ENCODE measurements at places on chromosomes 2 and 18. TPM values are rescaled to one million over a fixed set of nuclear protein-coding genes. Genes with fewer than 3 reads are reported as not detected.

DNA sequence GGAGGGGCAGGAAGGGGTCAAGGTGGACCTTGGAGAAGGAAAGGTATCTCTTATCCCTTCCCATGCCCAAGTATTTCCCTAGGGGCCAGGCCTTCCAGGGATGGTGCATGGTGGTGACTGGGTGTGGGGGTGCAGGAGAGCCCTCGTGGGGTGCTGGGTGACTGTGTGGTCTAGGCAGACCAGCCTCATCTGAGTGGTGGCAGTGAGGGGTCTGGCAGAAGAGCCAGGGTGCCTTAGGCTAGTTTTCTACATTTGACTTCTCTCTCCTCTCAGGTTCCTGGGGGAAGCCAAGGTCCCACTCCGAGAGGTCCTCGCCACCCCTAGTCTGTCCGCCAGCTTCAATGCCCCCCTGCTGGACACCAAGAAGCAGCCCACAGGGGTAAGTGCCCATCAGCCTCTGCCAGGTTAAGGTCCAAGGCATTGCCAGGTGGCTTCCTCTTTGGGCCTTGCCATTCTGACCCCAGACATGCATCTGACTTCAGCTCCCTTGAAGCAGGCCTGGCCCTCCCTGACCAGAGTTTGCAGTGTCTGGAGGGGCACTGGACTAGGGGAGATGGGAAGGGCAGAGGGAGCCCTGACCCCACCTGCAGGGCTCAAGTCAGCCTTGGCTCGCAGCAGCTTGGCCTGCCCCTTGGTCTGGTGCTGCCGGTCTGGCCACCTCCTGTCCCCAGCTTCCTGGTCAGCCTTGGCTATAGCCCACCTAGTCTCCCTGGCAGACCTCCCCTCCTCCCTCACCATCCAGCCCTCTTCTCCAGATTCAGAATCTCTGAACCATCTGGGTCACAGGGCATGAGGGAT is 49.8 kb downstream of the DYSF start:
- DNase-seq = no peak
- peak overlapping the region; percentile 62 for H3K27ac ChIP-seq
- H3K4me3 ChIP-seq = no peak overlapping the region
- peaks cover 3% of the 10 kb centered on the region for H3K4me1 ChIP-seq
- no peaks in the 10 kb centered on the region for H3K27me3 ChIP-seq
- H3K36me3 ChIP-seq = no peaks in the 10 kb centered on the region

DNA sequence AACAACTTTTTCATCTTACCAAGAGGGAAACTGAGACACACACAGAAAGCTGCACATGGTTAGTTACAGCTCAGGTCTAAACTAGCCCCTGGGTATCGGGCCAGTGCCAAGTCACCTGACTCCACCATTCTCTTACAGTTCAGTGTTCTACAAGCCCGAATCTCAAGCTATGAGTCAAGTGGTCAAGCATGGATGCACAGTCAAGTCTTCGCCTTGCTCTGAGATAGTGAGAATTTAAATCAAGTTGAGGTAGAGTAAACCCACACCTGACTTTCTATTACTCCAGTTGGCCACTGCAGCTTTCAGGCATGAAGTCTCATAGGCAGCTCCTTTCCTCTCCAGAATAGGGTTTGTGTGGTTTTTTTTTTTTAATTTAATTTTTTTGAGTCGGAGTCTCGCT is 34.5 kb upstream of the ARL5A start:
- DNase-seq = no peak
- no peak overlapping the region for H3K4me3 ChIP-seq
- no peak overlapping the region for H3K27ac ChIP-seq

DNA sequence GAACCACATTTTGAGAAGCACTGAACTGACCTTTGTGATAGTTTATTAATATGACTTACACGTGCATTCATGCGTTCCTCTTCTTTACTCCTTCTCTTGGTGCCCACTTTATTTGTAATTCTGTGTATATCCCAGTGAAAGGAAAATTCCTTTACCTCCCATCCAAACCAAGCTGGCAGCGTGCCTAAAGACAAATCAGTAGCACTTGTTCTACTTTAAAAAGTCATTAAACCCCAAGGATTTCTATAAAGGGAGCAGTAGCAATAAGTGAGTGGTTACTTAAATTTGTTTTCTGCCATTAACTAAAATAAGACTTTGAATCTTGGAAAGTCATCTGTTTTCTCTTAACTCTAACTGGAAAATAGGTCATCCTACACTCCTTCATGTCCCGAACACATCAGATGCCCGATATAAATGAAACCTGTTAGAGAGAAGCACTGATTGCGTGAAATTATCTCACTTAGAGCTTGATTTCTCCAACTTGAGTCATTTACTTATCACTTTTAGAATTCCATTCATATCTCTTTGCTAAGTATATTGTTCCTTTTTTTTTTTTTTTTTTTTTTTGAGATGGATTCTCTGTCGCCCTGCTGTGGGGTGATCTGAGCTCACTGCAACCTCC is 10.7 kb downstream of the PIK3C3 start:
- no peaks in the 10 kb centered on the region for H3K4me1 ChIP-seq
- H3K27ac ChIP-seq = no peak overlapping the region
- H3K36me3 ChIP-seq = no peaks in the 10 kb centered on the region
- no peak overlapping the region for H3K4me3 ChIP-seq
- DNase-seq = no peak
- H3K27me3 ChIP-seq = no peaks in the 10 kb centered on the region

GRCh38 chr2:63654959-63655358 is 66.2 kb downstream of the MDH1 start:
- no peaks in the 10 kb centered on the region for H3K27me3 ChIP-seq
- DNase-seq = no peak
- H3K4me3 ChIP-seq = no peak overlapping the region
- H3K27ac ChIP-seq = no peak overlapping the region
- H3K36me3 ChIP-seq = peaks cover 6% of the 10 kb centered on the region

The CHRND gene
- total RNA-seq = 5.8 TPM

The PPIG gene
- 69.6 TPM for total RNA-seq

DNA sequence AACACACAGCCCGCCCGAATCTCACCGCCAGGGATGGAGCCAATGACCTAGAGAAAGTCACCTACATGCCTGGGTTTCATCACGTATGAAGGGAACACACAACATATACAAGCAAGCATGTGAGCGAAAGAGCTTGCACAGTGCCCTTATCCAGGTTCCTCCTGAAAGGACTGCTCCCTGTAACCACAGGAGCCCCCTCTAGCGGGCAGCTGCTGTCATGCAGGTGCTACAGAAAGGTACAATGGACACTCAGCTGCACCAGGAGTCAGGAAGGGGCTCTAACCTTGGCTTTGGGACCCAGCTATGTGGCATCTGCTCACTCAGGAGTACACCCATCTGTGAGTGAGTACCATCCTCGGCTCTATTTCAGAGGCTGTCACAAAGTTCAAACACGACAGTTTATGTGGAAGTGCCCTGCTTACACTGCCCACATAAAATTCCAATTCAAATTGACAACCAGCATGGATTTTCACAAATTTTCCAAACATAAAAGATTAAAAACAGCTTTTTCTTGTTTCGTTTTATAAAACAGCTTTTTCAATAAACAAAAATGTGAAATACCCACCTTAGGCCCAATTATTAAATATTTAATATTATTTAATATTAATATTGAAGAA is 3.5 kb downstream of the NDUFA10 start:
- H3K4me1 ChIP-seq = peaks cover 14% of the 10 kb centered on the region
- peak; percentile 70 for DNase-seq
- H3K27ac ChIP-seq = no peak overlapping the region
- H3K4me3 ChIP-seq = peak overlapping the region; percentile 82

The ATG4B gene
- total RNA-seq = 112 TPM
